ENCODE measurements at places on chromosomes 4 and X.

- DNase-seq, result no peak
These were observed 107.7 kb downstream of the APOOL start for GRCh38 chrX:85111347-85111746.

DNA sequence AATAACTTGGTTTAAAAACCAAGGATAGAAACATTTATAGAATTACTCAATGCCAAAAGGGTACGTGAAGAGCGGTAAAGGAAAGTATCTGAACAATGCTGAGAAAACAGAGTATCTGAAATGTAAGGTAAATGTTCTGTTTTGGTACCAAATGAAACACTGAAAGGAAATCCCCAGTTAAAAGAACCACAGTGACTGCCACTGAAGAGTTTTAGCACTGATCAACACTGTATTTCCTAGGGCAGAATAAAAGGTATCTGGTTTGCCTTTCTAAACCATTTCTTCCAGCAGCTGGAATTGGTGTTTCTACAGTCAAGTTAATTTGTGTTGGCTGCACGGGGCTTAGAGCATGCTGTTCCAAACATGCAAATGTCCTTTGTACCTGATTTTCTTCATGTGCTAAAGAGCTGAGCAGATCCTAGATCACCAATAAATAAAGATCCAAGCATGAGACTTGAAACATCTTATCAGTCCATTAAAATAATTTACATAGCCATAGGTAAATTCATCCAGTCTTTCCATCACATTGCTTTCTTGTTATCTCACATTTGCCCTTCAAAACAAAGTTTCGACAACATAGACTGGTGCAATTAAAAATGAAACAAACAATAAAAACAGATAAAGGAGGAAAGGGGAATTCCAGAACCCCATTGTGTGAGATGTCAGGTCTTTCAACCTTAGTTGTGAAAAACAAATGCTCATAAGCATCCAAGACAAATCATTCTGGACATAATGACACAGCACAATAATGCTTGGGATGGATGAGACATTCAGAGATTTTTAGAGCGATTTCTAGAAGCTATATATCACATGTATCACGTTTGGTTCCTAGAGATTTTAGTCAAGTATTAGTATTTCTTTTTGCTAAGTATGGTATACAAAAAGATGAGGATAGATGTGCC is 38.6 kb downstream of the MFAP3L start:
- no peak for DNase-seq

DNA sequence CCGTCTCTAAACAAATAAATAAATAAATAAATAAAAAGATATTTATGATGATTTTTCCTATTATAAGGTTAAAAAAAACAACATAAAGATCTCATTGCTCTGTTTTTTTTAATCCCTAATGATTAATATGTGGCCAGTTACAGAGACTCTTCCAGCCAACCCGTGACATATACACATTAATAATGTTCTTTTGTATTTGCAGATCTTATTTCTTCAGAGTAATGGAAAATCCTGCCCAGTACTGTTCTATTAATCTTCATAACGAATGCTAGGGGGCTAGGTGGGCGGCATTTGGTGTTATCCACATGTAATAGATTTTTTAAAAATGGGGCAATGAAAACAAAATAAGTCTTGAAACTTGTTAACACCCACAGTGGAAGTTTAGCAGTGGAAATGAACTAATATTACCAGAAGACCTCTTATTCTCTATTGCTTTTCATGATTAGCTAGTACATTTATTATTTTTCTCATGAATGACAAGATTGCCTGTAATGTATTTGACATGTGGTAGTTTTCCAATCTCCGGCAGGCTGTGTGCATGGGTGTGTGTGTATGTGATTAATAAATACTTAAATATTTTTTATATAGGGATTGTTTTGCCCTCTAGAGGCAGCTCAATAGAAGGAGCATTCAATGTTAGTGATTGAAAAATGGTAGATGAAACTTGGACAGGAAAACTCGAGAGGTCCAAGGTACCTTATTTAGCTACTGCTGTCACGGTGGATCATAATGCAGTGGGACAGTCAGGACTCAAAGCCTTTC is 457.4 kb downstream of the IL1RAPL1 start:
- peak; percentile 1 for DNase-seq

GRCh38 chrX:112678831-112679230 is 907 bp downstream of the LHFPL1 start:
- DNase-seq, result no peak

DNA sequence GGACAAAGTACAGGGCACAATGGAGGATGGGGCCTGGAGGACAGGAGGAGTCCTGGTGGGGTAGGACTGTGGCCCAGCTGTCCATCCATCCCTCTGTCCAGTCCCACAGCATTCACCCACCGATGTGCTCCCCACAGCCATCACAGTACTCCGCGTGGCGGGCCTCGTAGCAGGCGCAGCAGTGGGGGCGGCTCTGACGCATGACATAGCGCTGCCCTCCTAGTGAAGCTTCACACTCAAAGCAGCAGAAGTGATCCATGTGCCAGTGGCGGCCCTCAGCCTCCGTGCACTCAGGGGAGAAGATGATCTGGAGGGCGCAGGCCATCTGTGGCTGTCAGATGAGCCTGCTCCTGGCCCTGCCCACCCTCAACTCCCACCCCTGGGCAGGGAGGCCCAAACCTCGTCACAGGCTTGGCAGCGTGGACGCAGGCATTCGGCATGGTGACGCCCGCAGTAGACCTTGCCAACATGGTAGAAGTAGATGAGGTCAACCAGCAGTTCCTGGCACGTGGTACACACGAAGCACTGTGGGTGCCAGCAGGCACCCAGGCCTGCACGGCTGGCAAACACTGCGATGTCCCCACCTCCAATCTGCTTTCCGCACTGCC is 6.3 kb downstream of the PLP2 start:
- no peak for DNase-seq

- no peak for DNase-seq
These were observed 105.6 kb downstream of the CBLL2 start for GRCh38 chrX:22378296-22378695.

DNA sequence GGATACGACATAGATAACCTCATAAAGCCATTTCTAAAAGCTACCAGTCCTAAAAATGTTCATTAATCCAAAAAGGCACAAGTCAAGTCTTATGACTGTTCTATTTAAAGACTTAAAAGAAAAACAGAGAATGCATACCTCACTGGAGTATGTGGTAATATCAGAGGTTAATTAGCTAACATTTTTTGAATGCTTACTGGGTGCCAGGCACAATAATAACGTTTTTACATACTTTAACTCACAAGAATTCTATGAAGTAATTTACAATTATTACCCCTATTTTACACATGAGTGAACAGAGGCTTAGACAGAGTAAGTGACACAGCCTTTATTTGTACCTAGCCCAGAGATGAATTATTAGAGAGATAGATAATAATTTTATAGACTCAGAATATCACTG is 207.5 kb downstream of the PDGFC start:
- DNase-seq, result peak; percentile 47

- DNase-seq, result peak; percentile 74
These were observed 187.1 kb upstream of the C1QTNF7 start for GRCh38 chr4:15240764-15241163.

DNA sequence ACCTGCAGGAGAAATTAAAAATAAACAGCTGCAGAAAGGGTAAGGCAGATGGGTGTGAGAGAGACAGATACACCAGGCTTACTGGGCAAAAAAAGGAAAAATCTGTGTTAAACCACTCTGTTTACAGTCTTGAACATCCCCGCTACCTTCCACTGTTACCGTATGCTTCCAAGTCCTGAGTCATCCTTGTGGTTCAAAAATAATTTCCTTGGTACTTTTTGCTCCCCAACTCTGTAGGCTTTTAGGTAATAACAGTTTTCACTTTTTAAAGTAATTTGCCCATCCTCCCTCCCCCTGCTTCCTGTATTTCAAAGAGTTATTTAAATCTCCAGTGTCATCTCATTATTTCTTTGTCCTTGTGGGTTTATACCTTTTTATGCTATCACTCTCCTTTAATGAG is 210.1 kb upstream of the FAT4 start:
- DNase-seq, result peak; percentile 40

DNA sequence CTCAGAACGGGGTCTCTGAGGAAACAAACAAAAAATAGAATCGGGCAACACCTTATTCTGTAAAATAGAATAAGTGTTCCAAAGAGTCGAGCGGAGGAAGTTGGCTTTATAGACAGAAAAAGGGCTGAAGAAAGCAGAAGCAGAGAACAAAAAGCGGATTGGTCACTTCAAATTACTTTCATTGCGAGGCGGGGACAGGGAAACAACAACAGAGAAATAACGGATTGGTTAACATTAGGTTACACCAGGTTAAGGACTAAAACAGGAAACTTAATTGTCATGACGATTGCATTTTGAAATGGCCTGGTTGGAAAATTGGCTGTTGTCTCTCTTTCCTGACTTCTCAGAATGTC is 433 bp upstream of the COQ2 start:
- peak; percentile 76 for DNase-seq

DNA sequence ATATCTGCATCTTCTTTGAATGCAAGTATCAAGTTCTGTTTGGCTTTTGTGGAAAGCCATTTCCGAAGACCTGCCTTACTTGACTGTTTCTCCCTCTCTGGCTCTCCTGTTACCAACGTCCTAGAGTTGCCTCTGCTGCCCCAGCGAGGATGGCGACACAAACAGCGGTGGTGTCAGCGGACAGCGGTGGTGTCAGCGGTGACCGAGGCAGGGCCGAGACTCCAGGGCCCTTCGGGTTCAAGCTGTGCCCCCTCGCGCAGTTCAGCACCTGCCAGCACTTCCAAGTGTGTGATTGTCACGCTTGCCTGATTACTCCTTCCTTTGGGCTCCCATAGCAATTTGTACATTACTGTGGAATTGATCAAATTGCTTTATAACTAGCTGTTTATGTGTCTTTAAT is 336.9 kb upstream of the FAT1 start:
- no peak for DNase-seq

- peak; percentile 59 for DNase-seq
These were observed 3.7 kb upstream of the FAT1 start for GRCh38 chr4:186727169-186727976.

DNA sequence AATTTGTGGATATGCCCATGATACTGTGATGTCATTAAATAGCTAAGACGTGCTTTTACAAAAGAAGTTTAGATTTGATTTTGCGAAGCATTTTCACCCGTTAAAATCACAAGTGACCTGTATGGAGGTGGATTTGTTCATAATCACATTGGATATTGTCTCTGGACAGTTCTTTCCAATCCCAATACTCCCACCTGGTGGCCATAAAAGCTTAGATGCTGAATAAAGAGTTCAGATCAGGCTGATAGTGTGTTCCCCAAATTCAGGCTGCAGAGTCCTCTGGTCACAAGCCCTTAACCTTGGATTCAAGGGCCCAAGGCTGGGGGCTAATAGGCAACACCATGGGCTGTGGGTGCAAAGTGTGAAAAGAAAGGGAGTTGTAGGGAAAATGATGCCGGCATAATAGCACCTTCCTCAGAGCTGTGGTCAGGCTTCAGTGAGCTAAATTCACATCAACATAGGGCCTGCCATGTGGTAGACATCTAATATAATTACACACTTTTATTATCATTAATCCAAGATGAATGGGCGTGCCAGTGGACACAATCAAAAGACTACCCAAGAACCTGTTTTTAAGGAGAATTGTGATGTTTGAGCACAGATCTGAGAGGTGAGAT is 28.1 kb downstream of the SMIM43 start:
- peak; percentile 69 for DNase-seq

DNA sequence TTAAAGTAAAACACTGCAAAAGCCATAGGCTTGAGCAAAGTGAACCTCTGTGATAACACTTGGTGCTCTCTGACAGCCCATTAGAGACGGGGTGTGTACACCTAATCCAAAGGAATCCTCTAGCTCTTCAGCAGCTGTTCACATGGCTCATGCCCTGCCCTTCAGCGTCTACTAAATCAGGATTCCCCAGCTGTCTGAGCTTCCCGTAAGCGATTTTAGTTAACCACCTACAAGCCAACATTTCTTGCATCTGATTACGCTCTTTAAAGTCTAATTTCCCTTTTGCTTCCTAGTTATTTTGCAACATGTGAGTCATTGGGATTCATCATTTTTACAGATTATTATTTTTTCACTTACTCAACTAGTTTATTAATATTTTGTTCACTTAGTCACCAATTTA is 6.5 kb downstream of the DMD start:
- no peak for DNase-seq

DNA sequence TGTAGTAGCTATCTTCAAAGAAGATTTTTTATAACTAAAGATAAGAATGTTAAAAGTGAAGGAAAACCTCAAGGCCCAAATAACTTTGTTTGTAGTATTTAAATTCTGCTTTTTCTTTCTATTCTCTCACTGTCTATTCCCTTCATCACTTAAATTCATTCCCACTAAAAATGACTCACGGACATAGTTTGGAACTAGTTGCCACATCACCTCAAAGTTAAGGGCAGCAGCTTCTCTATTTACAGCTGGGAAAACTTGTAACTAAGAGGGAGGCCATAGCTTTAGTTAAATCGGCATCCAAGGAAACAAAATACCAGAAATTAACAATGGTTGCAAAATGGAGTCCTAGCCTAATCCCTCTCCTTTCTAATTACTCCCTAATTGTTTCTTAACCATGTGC is 325.4 kb upstream of the MAGEB2 start:
- DNase-seq, result peak; percentile 12

- DNase-seq, result no peak
These were observed 127.9 kb upstream of the AMOT start for GRCh38 chrX:112968351-112969133.

- no peak for DNase-seq
These were observed 1.2 kb downstream of the GPM6B start for GRCh38 chrX:13815664-13816063.

DNA sequence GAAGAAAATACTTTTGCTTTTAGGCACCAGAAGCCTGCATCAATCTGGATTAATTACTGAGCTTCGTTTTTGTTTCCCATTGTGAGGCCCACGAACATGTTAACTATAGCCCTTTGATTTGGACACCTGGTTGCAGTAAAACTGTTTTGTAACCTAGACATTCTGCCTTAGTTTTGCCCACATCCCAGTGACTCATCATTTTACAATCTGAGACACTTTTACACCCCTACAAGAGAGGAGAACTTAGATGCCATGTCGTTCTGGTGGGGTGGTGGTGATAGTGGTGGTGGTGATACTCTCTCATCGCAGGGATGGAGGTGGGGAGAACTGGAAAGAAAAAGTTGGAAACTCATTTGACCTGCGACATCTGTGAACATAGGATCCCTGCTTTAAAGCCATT is 1257.2 kb downstream of the ADGRL3 start:
- DNase-seq, result no peak

GRCh38 chrX:105527759-105528158 is 294.6 kb upstream of the NRK start:
- no peak for DNase-seq

Data from mesenchymal stem cell (in vitro differentiated cells and primary cell).